ENCODE measurements at places on chromosomes 12 and 14. TPM values are rescaled to one million over a fixed set of nuclear protein-coding genes. Genes with fewer than 3 reads are reported as not detected.

Gene ZNF605
- 6.3 TPM for total RNA-seq

Gene NRIP2
- not detected for total RNA-seq

Gene SP7
- total RNA-seq, result not detected

Gene CACNA1C
- total RNA-seq, result 0.50 TPM

Gene GPX2
- not detected for total RNA-seq

Gene TPI1
- total RNA-seq, result 1,258 TPM

Gene TMEM30B
- not detected for total RNA-seq

Gene FIGNL2
- not detected for total RNA-seq

Gene GSC
- total RNA-seq, result 2.6 TPM

Gene KRT6C
- not detected for total RNA-seq

Gene INSM2
- total RNA-seq, result not detected

Gene SLC48A1
- total RNA-seq, result 27.3 TPM

Gene RERG
- 0.05 TPM for total RNA-seq

Gene TSPAN19
- total RNA-seq, result 0.49 TPM

Gene KRT72
- not detected for total RNA-seq

Gene GPR132
- not detected for total RNA-seq

Gene PAN2
- total RNA-seq, result 38.7 TPM

Gene CHFR
- total RNA-seq, result 20.9 TPM

Gene KRT82
- total RNA-seq, result not detected

Gene CLEC2A
- total RNA-seq, result not detected

Gene PDE6H
- not detected for total RNA-seq

Gene OVCH1
- not detected for total RNA-seq

Gene GPD1
- total RNA-seq, result 0.53 TPM

Gene SART3
- 164 TPM for total RNA-seq

Gene GDF3
- not detected for total RNA-seq

Gene AVPR1A
- not detected for total RNA-seq

Gene SOAT2
- total RNA-seq, result not detected

Gene BICDL1
- 0.16 TPM for total RNA-seq

Gene CAPS2
- 0.38 TPM for total RNA-seq

Data from A375 (cell line).